ENCODE measurements at places on chromosomes 1 and 21.

DNA sequence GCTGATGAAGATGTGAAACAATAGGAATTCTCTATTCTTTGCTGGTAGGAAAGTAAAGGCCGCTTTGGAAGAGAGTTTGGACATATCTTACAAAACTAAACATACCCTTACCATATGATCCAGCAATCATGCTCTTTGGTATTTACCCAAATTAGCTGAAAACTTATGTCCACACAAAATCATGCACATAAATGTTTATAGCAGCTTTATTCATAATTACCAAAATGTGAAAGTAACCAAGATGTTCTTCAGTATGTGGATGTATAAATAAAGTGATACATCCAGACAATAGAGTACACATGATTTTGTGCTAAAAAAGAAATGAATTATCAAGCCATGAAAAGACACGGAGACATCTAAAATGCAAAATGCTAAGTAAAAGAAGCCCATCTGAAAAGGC is 98.7 kb upstream of the SLC35F3 start:
- no peak for DNase-seq

GRCh38 chr1:30477588-30477987 is 245.8 kb downstream of the MATN1 start:
- no peak for DNase-seq

GRCh38 chr1:150235294-150235851 is 539 bp downstream of the ANP32E start:
- DNase-seq: peak; percentile 35

DNA sequence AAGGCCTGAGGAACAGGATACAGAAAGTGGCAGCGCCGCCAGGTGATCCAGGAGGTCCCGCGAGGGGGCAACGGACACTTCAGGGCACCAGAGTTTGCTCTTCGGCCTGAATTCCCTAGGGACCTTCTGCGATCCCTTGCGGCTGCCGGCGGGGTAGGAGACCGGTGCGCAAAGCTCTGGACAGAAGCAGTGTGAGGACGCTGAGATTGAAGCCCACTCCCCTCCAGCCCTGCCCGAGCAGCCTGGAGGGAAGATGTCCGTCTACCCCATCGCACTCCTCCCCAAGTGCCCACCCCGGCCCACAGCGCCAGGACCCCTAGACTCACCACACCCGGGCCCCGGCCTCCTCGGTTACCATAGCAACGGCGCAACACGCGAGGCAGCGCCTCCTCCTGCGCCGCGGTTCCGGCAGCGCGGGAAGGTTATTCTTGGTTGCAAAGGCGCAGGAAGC is at the start of gene ANKRD45:
Gene ANKRD45 (minus strand): TSS at position 361 of the 451 bp plus-strand sequence. CDS start 10,433 bp downstream, outside the sequence.
- DNase-seq: peak; percentile 56

DNA sequence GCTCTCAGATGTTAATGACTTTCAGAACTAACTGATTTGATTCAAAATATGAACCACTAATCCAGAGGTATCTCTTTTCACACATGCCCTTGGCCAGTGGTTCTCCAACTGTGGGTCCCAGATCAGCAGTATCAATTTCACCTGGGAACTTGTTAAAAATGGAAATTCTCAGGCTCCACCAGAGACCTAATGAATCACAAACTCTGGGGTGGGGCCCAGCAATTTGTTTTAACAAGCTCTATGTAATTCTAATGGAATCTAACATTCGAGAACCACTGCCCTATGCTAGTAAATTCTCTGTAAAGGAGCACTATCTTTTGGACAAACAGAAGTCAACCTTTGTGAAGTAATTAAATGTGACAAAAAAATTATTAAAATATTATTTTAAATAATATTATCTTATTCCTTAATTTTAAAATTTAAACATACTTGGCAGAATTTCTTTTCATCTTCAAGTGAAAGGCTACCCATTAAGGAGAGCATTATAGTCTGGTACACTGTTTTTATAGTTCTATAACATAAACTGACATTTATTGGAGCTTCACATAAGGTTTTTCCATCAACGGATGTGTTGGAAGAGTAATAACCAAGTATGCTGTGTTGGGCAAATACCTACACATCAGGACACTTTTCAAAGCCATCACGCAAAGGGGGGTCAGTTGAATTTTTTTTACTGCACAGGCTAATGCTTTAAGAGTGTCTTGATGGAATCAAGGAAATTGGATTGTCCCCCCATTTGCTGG is 130.4 kb downstream of the LHX4 start:
- no peak for DNase-seq

- no peak for DNase-seq
These were observed 97.2 kb downstream of the PCBP3 start for GRCh38 chr21:45740491-45741357.

- no peak for DNase-seq
These were observed 62.2 kb downstream of the ELK4 start for GRCh38 chr1:205569411-205570172.

DNA sequence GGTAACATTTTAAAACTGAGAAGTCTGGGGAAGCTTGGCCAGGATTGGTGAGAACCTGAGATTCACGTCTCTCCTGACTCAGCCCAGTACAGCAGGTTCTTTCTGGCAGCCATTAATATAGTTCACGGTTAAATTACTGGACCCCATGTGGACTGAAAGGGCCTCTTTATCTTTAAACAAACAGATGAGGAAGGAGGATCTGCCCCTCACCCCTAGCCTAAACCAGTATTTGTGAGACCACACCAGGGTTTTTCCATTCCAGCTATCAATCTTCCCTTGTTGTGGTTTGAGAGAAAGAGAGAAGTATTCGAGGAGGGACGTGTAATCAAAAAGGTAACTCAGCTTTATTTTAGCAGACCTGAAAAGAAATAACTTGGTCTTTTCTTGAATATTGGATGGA is 137.1 kb downstream of the PROX1 start:
- no peak for DNase-seq

DNA sequence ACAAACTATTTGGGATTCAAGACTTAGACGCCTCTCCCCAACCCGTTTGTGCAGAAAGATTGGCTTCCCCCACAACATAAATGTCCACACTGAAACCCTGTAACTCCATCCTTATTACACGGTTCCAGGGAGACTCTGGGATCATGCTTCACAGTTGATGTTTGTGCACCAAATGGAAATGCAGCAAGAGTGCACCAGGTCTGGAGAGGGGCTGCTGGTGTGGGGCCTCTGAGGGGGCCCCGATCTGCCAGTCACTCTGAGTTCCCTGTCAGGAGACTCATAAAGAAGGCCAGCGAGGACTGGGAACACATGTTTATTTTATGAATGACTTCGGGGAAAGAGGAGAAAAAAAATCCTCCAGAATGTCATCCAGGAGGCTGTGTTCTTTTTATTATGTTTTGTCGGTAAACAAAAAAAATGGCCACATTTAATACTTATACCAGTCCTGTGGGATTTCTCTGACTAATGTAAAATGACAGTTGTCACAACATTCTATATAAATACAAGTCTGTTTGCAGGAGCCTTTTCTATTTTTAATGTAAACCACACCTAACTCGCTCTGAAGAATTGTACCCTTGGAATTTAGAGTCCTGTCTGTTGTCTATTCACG is 439.1 kb upstream of the VAMP3 start:
- DNase-seq: no peak

- DNase-seq: no peak
These were observed 8.1 kb downstream of the DHDDS start for GRCh38 chr1:26440259-26440658.

- peak; percentile 74 for DNase-seq
These were observed 509 bp downstream of the GDAP2 start for GRCh38 chr1:117928881-117929342.

DNA sequence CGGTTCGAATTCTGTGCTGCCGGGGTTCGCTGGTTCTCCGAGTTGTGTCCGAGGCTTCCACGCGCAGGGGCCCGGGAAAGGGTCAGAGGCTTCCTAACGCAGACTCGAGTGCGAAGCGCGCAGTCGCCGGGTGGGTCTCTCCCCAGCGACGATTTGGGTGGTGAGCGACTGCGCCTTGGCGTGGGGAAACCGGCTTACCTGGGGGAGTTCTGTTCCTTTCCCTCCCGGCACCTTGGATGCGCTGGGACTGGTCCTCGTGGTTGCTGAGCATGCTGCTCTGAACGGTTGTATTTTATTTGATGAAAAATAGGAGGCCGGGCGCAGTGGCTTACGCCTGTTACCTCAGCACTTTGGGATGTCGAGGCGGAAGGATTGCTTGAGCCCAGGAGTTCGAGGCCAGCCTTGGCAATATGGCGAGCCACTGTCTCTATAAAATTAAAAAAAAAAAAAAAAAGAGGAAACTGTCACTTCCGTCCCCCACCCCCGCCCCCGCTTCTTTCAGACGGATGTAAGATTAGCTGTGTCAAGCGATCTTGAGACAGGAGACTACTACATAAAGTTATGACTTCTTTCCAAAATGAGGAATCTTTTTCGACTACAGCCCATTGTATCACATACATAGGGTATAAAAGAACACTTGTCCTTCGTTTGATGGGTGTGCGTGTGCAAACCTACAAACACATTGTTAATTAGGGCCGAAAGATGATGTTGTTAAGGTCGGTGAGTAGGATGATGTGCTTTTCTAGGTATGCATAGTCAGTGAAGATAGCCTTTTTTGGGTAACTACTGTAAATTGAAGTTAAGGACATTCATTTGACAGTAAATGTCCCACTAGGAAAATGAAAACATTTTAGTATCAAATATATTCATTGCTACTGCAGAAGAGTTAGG is at the start of gene CCDC18:
Gene CCDC18 (plus strand): TSS at position 2 of the 891 bp plus-strand sequence. CDS start 2,638 bp downstream, outside the sequence.
- DNase-seq: peak; percentile 27

- DNase-seq: peak; percentile 52
These were observed 64.0 kb downstream of the CD46 start for GRCh38 chr1:207815913-207816291.

DNA sequence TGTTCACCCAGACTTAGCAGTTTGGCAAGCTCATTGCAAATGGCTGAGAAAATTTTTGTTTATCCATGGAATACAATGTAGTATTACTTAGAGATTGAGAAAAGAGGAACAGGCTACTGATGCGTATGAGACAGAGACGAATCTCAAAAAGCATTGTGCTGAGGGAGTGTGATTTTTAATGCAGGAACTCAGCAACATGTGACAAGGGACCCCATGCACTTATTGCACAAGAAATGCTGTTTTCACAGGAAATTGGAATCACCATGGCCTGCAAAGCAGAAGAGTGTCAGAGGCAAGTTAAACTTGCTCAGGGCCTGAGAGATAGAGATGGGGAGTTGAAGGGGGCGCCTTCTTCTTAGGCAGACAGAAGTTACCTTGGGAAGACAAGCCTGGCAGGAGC is 32.6 kb upstream of the TLR5 start:
- DNase-seq: no peak

GRCh38 chr1:234962340-234962989 is 166.2 kb downstream of the TOMM20 start:
- no peak for DNase-seq

GRCh38 chr1:18342744-18343143 is 138.0 kb upstream of the KLHDC7A start:
- no peak for DNase-seq

DNA sequence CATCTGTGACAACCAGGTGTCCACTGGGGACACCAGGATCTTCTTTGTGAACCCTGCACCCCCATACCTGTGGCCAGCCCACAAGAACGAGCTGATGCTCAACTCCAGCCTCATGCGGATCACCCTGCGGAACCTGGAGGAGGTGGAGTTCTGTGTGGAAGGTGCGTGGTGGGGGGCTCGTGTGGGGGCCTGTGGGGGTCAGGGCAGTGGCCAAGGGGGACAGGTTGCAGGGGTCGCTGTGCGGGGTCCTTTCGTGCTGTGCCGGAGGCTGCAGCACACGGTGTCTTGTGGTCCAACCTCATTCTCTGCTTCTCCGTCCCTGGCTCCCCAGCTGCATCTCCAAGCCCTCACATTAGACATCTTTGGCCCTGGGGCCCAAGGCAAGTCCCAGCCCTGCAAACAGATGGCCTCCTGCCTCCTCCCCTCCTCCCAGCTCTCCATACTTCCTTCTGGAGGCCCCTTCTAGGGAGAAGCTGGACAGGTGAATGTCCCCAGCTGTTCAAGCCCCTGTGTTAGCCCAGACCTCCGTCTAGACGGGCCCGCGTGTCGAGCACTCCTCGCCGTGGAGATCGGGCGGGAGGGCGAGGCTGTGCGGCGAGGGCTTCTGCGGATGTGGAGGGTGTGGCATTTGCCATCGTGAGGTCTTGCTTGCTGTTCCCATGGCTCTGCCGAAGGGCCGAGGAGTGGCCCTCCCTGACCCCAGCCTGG is 2.5 kb downstream of the AGRN start:
- no peak for DNase-seq

- DNase-seq: no peak
These were observed 34.3 kb upstream of the EDEM3 start for GRCh38 chr1:184788970-184789369.

DNA sequence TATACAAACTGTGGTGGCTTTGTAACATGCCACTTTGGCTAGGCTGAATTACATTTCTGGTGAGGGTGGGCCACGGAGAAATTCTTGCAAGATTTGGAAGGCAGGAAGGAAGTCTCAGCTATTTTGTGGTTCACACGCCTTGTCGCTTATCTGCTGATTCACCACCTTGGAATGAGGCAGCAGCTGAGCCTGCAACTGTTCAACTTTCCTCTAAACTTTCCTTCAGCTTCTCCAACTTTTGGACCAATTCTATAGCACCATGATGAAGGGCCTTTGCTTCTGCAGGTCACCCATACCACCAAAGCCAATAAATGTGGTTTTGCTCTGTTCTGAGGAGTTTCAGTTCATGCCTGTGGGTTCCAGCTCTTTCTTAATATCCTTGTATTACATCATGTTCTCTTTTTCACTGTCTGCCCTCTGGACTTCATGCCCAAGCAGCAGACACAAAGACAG is 337.6 kb upstream of the SNX7 start:
- DNase-seq: peak; percentile 22

- DNase-seq: no peak
These were observed 94.1 kb downstream of the NMNAT2 start for GRCh38 chr1:183323849-183324683.

DNA sequence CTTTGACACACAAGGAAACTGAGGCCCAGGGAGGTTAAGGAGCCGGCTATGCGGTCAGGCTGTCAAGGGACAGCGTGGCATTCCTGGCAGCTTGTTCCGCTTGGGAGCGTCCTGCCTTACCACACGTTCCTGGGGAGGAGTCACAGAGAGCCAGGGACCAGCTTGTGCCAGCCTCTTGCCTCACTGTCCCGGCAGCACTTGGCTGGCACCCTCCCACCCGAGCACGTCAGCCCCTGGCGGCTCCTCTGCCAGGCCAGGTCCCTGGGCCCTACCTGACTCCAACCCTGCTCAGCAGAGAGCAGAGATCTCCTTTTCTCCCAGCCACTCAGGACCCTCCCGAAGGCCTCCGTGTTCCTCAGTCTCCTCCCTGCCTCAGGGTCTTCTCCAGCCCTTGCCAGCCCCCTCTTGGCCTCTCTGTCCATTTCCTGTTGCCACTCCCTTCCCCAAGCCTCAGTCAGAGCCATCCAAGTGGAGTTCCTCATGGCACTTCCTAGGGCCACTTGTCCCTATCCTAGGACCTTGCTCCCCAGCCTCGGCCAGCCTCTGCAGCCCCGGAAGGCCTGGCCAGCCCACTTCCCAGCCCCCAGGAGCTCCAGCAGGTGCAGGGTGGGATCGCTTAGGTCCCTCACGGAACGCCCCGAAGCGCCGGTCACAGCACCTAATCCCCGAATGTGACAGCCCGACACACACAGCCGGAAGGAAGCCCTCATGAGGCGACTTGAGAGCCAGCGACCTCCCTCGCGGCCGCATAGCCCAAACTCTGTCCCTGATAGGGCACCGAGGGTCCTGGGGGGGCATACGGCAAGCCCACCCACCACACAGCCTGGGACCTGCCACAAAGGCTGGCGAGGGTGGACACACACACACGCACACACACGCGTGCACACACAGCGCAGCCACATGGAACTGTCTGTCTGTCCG is 130.3 kb downstream of the CASZ1 start:
- peak; percentile 80 for DNase-seq
